Right lung (tissue), 10 donors: ENCODE measurements at places on chromosomes 4 and X. TPM values are rescaled to one million over a fixed set of nuclear protein-coding genes. Genes with fewer than 3 reads are reported as not detected.

- DNase-seq, result no peak
Observed at GRCh38 chr4:98406819-98407218, 145.6 kb downstream of the RAP1GDS1 start.

- DNase-seq, result no peak
Observed at GRCh38 chrX:112163906-112164305, 81.3 kb upstream of the TRPC5 start.

Gene VEGFD
- 42.8 TPM for polyA plus RNA-seq

GRCh38 chr4:30454504-30454903 lies 265.7 kb upstream of the PCDH7 start:
- no peak for DNase-seq

GRCh38 chr4:57110640-57111511 lies 691 bp upstream of the IGFBP7 start:
- DNase-seq, result peak; percentile 64

DNA sequence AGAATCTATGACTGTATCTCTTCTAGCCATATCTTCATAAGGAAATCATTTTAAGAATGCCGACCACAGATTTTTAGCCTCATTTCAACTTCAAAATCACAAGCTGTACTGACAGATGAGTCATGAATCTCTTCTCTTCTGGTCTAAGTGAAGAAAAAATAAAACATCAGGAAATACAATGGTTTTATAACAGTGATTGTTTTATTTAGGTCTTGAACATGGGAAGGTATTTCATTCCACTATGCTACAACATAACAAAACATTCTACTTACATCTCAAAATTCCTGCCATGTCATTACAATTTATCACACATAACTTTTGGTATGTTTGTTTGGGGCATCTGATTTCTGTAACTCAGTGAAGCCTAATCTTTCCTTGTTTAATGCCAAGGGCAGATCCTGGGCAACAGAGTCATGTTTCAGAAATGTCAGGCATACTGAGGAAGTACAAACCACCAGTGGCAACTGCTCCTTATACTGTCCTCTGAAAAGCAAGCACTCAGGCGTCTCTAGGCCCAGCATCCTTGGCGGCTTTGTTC lies 325.0 kb downstream of the PDHA2 start:
- no peak for DNase-seq

Gene FAM47A
- not detected for polyA plus RNA-seq

DNA sequence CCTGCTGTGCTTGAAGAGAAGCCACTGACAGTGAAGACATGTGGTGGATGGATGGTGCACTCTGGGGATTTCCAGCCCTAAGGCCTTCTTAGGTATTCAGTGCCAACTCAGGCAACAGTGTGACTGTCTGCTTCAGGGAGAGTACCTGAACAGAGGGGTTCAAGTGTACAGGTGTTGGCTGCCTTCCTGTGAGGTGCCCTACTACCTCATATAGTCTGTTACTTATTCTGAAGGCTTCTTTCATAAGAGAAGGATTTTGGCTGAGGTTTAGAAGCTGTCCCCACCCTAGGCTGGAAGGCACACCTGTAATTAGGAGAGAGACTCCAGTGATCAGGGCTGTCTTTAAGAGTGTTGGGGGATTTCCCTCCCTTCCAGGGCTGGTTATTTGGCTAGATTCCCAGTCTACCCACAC lies 1.8 kb downstream of the FTHL17 start:
- DNase-seq, result no peak

Gene GLRA2
- 0.12 TPM for polyA plus RNA-seq

GRCh38 chrX:151081016-151081415 lies 95.4 kb upstream of the GPR50 start:
- DNase-seq, result no peak

DNA sequence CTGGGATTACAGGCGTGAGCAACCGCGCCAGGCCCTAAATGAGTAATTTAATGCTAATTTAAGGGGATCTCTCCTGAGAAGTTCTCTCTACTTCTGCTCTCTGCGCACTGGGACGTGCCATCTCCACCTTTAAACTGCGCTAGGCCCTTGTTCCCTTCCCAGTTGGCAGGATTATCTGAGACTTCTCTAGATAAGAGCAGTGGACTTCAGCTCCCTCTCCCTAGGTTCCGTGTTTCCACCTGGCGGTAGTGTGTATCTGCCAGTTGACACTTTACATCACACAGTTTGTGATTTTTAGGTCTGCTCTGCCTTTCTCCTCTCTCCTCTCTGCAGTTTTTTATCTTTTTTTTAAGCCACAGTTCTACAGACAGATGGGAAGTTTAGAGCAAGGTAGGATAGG lies 40.2 kb downstream of the ARHGAP10 start:
- no peak for DNase-seq

GRCh38 chr4:63728480-63729177 lies 680.6 kb downstream of the TECRL start:
- DNase-seq, result no peak

GRCh38 chr4:183192571-183192970 lies 93.5 kb downstream of the WWC2 start:
- no peak for DNase-seq

GRCh38 chr4:122762520-122762919 lies 30.0 kb downstream of the BBS12 start:
- DNase-seq, result no peak

- DNase-seq, result no peak
Observed at GRCh38 chr4:17117746-17118145, 219.3 kb upstream of the LDB2 start.

- no peak for DNase-seq
Observed at GRCh38 chr4:136383082-136383481, 1149.2 kb downstream of the PCDH18 start.

Gene ELK1
- polyA plus RNA-seq, result 28.4 TPM

- DNase-seq, result no peak
Observed at GRCh38 chrX:13235930-13236329, 83.9 kb downstream of the ATXN3L start.

DNA sequence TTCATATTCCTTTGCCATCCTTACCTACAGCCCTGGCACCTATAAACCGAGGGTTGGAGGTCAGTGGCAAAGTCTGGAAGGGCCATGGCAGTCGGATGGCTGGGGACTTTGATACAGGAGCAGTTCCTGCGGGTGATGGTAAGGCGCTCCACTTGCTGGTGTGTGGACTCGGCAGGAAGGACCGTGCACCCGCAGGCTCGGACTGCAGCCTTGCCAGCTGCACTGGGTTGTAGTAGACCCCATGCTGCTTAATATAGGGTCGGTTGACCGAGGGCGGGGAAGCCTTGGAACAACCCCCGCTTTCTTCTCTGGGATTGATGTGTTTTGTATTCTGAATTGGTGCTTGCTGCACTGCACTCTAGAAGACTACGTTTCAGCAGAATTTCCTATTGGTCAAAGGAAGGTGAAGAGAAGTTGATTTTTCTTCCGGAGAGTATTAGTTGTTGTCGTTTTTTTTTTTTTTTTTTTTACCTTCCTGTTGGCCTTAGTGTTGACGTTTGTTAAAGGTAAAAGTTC lies 638 bp downstream of the BLTP1 start:
- no peak for DNase-seq

GRCh38 chr4:85798012-85798770 lies 323.2 kb downstream of the ARHGAP24 start:
- no peak for DNase-seq

GRCh38 chr4:26464420-26465095 lies 25.7 kb downstream of the CCKAR start:
- DNase-seq, result no peak

GRCh38 chr4:150387981-150388380 lies 194.0 kb upstream of the MAB21L2 start:
- DNase-seq, result no peak

Gene RENBP
- 5.6 TPM for polyA plus RNA-seq

Gene ARMCX4
- 34.8 TPM for polyA plus RNA-seq

Gene PWWP3B
- polyA plus RNA-seq, result 4.6 TPM

DNA sequence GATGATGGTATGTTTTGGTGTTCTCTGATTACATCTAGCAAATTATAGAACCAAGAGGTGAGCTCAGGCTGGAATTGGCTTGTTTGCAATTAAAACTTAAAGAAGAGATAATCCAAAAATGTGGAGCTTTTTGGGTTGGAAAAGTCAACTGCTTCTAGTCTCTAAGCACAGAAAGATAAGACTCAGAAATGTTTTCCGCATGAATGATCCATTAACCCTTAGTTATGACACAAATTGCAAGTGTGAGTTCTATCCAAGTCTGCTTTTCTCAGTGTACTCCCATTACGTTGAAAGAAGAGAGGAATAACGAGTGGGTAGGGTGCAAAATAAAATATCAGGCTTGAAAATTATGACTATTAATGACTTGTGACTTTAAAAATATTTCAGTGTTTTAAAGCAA lies 38.5 kb downstream of the HPGD start:
- DNase-seq, result no peak

DNA sequence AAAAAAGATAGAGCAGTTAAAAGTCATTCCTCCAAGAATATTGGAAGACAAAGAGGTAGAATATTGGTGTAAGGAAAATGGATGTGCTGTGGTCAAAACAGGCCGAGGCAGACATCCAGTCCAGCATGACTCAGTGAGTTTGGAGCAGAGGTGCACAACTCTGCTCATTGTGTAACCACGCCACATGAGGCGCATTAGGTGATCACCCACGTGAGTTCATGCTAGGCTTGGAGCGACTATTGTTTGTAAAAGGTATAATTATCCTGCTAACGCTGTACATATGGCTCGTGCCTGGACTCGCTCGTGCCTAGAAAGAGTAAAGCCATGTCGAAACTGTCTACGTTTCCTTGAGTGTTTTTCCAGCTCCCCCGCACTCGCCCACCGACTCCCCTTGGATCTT lies 23.9 kb downstream of the C4orf54 start:
- DNase-seq, result no peak

GRCh38 chr4:7180938-7181337 lies 11.4 kb upstream of the SORCS2 start:
- no peak for DNase-seq

Gene CFAP99
- 0.26 TPM for polyA plus RNA-seq

Gene CT45A2
- 17.7 TPM for polyA plus RNA-seq

- DNase-seq, result no peak
Observed at GRCh38 chr4:8290701-8290970, 21.1 kb downstream of the HTRA3 start.

- DNase-seq, result no peak
Observed at GRCh38 chrX:19689170-19689779, 174.0 kb upstream of the MAP3K15 start.

Gene SCFD2
- 14.1 TPM for polyA plus RNA-seq
